ENCODE measurements at places on chromosomes 1 and 21.

- DNase-seq, result no peak
Measured at GRCh38 chr21:33063907-33064622, 5.9 kb upstream of the OLIG1 start.

GRCh38 chr1:226971765-226972164 lies 31.7 kb downstream of the COQ8A start:
- no peak for DNase-seq

GRCh38 chr1:183598386-183598785 lies 8.1 kb upstream of the NCF2 start:
- no peak for DNase-seq

GRCh38 chr1:201676197-201676596 lies 137.3 kb downstream of the NAV1 start:
- DNase-seq, result no peak

GRCh38 chr1:5733596-5733995 lies 258.6 kb downstream of the NPHP4 start:
- no peak for DNase-seq

DNA sequence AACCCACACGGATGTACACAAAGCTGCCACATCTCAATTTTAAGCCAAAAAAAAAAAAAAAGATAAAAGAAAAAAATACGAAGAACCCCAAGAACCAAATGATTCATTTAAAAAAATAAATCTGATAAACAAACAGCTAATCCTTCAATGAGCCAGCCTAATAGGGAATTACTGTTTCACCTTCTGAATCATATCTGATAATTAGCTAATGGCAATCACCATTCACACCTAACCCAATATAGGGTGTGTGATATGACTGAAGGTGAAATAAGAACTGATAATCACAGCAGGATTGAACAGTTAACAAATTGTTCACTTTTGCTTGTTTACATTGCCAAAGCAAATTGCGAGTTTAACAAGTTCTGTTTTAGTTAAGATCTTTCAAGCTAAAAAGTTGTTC lies 61.4 kb downstream of the LAMC2 start:
- no peak for DNase-seq

DNA sequence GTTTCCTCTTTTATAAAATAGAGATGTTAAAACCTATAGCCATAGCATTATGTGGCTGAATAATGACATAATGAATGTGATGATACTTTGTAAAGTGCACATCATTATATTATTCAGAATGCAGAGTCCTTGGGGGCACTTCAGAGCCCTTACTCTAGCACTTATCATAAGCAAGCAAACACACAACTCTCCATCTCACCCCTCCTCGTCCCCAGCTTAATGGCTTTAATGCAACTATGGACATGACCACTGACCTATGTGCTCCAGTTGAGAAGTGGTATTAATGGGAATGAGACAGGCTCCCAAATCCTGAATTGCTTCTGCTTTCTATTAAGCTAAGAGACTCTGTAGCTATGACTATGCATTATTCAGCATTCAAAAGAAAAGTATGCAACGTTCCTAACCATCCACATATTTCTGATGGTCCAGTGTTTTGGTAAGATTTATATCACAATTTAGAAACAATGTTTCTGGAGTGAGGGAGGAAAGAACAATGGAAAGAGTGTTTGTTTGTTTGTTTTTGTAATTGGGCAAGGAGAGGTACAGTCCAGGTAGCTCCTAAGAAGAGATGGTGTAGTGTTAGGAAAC lies 194.0 kb upstream of the PLXNA2 start:
- DNase-seq, result no peak

GRCh38 chr1:159005676-159006075 lies 4.0 kb upstream of the IFI16 start:
- no peak for DNase-seq

GRCh38 chr1:92989936-92990583 lies 28.8 kb upstream of the DIPK1A start:
- DNase-seq, result no peak

DNA sequence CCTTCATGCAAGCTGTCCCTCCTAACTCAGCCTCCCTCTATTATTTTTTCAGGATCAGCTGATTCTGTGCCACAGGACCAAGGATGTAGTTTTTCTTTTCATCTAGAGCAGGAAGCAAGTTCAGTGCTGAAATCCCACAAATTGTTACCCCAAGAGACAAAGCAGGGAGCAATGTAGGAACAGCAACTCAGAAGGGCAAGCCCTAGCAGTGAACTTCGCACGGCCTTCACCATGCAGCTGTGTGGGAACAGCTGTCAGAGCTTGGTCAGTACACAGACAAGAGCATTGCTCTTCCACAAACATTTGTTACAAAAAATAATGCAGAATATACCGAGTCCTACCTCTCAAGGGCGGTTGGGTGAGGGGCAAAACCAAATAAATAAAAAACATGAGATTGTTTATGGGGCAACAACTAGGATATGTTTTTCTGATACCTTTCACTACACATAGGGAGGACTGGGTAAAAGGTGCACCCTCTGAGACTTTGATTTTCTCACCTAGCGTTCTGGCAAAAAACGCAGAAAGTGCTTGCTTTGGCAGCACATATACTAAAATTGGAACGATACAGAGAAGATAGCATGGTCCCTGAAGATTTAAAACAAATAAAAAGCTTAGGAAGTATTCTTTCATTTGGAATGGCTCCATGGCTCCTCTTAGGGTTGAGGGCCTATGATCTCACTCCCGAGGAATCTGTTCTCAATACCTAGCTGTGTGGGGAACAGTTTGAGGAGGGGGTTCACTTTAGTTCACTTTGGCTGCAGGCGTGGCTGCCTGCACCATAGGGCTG lies 37.1 kb upstream of the ANGPTL7 start:
- DNase-seq, result no peak

DNA sequence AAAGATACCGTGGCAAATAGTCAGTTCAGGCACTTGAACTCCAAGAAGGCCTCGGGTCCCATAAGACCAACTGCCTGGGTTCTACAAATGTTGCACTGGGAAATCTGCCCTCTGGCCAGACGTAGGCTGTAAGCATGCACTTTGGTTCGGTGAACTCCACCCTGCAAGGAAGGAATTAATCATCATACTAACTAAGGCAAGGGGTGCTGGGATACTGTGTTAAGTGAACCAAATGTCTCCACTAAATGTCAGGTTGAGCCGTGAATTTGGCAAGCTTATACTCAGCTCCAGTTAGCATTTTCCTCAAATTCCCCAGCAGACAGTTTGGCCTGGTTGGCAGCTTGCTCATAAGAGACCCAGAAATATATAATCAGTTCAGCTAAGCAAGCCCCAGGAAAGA lies 385.9 kb downstream of the GPATCH2 start:
- DNase-seq, result no peak

DNA sequence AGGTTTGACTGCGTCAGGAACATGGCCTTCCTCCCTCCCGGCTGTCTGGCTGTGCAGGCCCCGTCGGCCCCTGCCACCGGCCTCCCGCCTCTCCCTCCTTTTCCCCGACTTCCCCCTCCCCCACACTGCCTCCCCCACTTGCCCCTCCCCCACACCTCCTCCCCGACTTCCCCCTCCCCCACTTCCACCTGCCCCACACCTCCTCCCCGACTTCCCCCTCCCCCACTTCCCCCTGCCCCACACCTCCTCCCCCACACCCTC lies 52.6 kb downstream of the SLC19A1 start:
- DNase-seq, result no peak

DNA sequence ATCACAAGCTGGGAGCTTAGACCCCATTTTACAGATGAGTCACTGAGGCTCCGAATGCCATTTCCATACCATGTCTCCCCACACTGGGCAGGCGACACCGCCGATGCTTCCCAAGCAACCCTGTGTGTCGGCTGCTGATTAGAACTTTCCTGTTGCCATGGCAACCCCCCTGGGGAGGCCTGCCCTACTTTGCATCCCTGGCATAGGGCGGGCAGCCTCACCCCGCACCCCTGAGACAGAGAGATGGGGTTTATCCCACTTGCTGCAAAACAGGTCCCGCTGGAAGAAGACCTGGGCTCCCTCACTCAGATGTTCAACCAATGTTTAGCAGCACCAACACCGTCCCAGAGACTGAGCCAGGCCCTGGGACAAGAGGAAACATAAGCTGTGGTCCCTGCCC lies 81.5 kb downstream of the CAMK2N1 start:
- DNase-seq, result no peak

GRCh38 chr1:109530457-109531087 lies 9.1 kb upstream of the GPR61 start:
- DNase-seq, result no peak

DNA sequence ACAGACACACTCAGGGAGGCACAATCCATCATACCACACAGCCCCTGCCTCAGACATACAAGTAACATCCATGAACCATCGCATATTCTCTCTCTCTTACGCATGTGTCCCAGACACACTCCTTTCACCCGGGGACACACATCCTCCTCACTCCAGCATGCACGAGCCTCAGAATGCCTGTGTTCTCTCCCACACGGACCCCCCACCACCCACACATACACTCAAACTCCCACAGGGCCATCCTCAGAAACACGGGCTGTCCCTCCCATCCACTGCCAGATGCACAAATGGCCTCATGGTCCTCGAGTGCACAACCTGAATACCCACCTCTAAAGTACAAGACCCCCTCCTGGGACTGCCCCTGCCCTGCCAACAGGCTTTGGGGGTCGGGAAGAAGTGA lies 2.2 kb upstream of the C1QC start:
- no peak for DNase-seq

DNA sequence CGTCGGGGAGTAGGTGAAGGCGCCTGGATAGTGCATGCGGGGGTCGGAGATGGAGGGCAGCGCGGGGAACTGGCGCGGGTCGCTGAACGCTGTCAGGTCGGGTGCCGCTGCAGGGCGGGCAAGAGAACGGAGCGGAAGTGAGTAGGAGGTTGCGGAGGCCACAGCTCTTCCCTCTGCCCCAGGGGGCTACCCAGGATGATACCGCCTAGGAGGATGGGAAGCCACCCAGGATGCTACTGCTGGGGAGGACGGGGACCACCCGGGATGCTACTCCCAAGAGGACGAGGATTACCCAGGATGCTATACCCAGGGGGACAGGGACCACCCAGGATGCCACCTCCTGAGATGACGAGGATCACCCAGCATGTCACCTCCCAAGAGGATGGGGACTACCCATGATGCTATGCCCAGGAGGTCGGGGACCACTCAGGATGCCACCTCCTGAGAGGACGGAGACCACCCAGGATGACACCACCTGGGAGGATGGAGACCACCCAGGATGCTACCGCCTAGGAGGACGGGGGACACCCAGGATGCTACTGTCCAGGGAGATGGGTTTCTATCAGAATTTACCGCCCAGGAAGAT lies 123.8 kb downstream of the CLIC6 start:
- no peak for DNase-seq

- no peak for DNase-seq
Measured at GRCh38 chr1:235434001-235434400, 66.8 kb downstream of the TBCE start.

DNA sequence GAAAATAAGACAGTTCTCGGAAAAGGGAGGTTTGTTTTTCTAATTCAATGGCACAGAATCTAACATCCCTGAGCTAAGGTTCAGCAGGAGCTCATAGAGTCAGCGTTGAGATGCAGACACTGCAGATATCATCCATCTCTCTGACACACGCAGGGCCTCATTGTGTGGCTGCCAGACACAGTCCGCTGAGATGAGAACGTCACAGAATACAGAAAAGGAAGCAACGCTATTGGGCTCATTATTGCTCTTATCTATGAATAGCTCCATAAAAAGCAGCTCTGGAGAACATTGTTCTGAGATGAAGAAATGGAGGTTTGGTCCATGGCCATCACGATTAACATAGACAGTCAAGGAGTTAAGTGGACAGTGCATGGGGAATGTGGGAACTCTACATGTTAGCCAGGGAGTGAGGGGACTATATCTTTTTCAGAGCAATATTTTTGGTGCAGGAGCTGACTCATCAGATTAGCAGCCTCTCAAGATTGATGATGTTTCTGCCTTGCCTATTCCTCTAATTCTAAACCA lies 771.6 kb upstream of the CXADR start:
- DNase-seq, result no peak

- no peak for DNase-seq
Measured at GRCh38 chr1:78291872-78292271, 198.9 kb upstream of the PTGFR start.

Data from activated CD4-positive, alpha-beta T cell treated with anti-CD3 and anti-CD28 coated beads, Interleukin-2, amount 50 U/mL, for 48 hours (primary cell).